Retina (tissue), 1 donor: ENCODE measurements at places on chromosomes 7 and 10.

DNA sequence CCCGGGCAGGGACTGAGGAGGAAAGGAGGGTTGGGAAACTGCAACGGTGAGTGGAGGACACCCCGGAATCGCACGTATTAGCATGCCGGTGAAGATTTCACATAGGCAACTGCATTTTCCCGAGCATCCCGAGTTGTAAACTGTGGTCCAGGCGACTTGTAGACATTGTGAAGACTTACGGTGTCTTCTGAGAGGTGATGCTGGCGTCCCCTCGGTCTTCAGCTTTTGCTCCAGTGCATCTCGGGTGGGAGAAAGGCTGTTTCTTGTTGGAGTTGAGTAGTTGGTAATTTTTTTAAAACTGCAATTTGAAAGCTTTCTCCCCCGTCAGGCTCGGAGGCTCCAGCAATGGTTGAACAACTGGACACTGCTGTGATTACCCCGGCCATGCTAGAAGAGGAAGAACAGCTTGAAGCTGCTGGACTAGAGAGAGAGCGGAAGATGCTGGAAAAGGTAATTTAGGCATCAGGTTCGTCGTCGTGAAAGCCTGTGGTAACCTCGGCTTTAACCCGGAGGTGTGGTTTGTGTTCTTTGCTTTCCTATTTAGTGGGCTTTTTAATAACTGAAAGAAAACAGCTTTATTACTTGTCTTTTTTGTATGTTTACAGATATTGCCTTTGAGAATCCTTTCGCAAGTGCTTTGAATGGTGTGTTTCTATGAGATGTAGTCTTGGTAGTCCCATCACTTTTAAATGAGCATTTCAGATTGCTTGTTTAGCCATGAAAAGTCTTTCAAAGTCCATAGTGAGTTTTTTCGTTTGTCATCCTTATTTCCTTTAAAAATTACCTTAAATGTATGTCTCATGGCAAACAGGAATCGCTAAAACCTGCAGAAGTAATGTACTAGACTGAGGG, 687 bp downstream of the HELLS start:
- DNase-seq = no peak

- DNase-seq = no peak
These were observed 808.8 kb downstream of the GRM8 start for GRCh38 chr7:126443951-126444350.

DNA sequence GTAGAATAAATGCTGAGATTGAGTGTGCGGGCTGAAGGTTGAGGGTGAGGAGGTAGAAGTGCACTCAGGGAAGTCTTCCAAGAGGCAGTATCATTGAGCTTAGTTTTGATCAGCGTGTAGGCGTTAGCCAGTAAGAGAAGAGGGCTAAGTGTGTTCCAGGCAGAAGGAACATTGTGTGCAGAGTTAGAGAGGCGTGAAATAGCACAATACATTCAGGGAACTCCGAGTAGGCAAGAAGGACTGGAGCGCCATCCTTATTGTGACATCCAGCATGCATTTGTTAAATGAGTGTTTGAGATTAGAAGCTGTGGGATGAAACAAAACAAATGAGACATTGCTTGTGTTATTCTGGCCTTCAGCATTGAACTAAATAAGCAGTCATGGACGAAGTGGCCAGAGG, 140.9 kb upstream of the MKLN1 start:
- DNase-seq = no peak

- no peak for DNase-seq
These were observed 145.4 kb upstream of the FAM171A1 start for GRCh38 chr10:15516256-15517085.

- no peak for DNase-seq
These were observed 45.7 kb downstream of the RHOBTB1 start for GRCh38 chr10:60898321-60898720.

GRCh38 chr10:34758447-34758996, 56.6 kb downstream of the PARD3 start:
- DNase-seq = no peak

- no peak for DNase-seq
These were observed 209.9 kb upstream of the YAE1 start for GRCh38 chr7:39356172-39356925.

GRCh38 chr10:88270061-88270808, 312.9 kb downstream of the RNLS start:
- DNase-seq = no peak

DNA sequence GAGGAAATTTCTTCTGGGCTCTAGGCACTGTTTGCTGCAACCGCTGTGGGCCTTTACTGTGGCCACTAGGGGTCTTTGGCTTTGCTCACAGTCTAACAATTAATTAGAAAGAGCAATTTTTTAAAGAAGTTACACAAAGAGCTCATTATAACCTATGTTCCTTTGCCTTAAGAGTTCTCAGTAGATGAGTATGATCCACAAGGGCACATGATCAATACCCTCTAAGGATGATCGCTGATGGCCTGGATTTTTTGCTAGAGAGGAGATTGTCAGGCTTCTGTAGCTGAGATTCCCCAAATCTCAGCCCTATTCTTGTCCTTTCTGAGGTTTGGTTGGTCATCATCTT, 80.8 kb upstream of the RHOBTB1 start:
- peak; percentile 30 for DNase-seq

DNA sequence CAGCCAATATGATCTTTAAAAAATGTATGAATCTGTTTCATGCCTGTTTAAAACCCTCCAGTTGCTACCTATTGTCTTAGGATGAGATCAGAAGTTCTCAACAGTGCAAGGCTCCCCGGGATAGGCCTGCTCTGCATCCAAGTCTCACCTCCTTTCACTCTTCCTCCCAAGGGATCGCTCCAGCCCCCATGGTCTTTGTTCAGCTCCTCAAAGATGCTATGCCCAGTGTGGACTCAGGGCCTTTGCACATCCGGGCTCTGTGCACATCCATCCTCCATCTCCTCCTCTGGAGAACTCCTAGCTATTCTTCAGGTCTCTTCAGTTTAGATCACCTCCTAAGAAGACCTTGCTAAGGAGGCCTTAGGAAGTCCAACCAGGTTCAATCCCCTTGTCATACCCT, 82.7 kb upstream of the LEP start:
- no peak for DNase-seq

GRCh38 chr7:1098243-1099153, 10.6 kb downstream of the GPER1 start:
- no peak for DNase-seq

DNA sequence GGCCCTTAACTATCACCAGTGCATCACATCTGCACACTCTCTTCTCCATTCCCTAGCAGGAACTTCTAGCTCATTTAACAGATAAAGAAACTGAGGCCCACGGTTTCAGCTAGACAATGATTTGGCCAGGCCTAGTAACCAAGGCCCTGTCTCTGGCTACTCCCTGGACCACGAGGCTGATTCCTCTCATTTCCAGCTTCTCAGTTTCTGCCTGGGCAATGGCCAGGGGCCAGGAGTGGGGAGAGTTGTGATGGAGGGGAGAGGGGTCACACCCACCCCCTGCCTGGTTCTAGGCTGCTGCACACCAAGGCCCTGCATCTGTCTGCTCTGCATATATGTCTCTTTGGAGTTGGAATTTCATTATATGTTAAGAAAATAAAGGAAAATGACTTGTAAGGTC, 13.5 kb downstream of the AQP1 start:
- no peak for DNase-seq

GRCh38 chr7:21373031-21373430, 54.9 kb upstream of the SP4 start:
- DNase-seq = no peak

DNA sequence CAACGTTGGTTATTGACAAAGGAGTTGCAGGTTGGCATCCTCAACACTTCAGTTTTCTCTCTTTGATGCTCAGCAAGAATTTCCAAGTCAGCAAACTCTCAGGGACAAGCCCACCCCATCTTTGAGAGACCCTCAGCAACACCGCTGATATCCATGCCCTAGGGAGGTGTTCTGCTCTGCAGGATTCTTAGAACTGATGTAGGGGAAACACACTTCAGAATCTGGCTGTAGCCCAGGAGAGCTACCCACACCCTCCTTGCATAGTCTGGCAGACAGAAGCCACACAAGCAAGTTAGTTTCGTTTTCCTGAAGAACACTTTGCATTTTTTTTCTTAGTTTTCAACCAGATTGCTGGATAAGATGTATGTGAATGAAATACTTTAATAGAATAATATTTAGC, 822 bp downstream of the SAMD9L start:
- DNase-seq = peak; percentile 14
